ENCODE measurements at places on chromosomes 11 and 22.

DNA sequence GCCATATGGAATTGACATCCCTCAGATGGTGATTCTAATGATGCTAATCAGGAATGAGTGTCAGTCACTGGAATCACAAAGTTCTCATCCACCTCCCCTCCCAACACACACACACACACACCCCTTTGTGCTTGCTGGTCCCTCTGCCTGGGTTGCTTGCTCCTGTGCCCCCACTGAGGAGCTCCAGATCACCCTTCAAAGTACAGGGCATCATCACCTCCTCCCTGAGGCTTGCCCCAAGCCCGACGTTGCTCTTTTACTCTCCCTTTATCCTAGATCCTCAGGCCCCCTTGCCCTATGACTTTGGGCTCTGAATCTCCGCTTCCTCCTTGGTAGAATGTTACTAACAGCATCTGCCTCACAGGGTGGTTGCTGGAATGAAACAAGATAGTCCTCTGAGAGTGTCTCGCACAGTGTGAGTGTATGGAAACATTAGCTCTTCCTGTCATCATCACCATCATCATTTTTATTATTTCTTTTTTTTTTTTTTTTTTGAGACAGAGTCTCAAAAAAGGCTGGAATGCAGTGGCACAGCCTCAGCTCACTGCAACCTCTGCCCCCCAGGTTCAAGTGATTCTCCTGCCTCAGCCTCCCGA lies 3.4 kb downstream of the TOM1 start:
- no peak for DNase-seq

DNA sequence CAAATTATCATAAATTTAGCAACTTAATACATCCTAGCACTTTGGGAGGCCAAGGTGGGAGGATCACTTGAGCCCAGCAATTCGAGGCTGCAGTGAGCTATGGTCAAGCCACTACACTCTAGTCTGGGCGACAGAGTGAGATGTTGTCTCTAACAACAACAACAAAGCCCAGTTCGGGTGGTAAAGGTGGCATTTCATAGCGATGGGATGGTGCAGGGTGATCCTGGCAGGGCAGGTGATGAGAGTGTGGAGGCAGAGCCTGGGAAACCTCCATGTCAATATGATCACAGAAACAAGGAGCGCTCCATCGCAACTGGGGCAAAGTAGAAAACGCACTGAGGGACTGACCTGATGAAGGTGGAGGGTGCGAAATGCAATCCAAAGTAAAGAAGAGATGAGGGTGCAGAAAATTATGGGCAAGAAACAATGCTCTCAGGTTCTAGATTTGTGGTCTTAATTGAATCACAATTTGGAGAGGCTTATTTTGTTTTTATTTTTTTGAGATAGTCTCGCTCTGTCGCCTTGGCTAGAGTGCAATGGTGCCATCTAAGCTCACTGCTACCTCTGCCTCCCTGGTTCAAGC lies 32.8 kb upstream of the CLDN5 start:
- no peak for DNase-seq

DNA sequence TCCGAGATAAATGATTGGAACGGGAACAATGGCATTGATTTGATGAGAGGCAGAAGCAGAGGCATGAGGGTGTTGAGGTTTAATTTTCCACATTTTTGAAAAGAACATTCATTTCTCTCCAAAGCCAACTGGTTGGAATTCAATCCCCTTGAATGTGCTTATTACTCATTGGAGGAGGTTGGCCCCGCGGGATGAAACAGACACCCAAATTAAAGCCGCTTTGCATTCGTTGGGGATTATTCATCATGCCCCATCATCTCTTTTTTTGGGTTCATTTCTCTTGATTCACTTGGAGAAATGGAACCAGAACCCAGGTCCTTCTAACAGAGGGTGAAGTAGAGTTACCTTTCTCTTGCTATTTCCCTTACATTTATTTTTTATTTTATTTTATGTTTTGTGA lies 47.6 kb upstream of the PARVG start:
- DNase-seq: no peak

GRCh38 chr11:134045799-134046635 lies 22.9 kb upstream of the JAM3 start:
- no peak for DNase-seq

DNA sequence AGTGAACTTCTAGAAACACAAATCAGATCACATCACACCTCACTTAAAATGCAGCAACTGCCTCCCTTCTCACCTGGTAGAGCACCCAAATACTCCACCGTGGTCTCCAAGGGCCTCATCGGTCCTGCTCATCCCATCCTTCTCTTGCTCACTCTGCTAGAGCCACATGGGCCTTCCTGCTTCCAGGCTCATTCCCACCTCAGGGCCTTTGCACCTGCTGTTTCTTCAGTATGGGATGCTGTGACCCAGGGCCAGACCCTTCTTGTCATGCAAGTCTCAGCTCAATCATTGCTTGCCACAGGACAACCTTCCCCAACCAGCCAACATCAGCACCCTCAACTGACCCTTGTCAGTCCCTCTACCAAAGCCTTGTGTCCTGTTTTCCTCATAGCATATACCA lies 124.9 kb downstream of the GALNT18 start:
- no peak for DNase-seq

GRCh38 chr11:726278-727220 lies 20.5 kb downstream of the EPS8L2 start:
- DNase-seq: no peak

- DNase-seq: no peak
Measured at GRCh38 chr22:27538666-27539065, 262.9 kb downstream of the MN1 start.

GRCh38 chr11:70660889-70661197 lies 262.5 kb downstream of the CTTN start:
- DNase-seq: no peak

DNA sequence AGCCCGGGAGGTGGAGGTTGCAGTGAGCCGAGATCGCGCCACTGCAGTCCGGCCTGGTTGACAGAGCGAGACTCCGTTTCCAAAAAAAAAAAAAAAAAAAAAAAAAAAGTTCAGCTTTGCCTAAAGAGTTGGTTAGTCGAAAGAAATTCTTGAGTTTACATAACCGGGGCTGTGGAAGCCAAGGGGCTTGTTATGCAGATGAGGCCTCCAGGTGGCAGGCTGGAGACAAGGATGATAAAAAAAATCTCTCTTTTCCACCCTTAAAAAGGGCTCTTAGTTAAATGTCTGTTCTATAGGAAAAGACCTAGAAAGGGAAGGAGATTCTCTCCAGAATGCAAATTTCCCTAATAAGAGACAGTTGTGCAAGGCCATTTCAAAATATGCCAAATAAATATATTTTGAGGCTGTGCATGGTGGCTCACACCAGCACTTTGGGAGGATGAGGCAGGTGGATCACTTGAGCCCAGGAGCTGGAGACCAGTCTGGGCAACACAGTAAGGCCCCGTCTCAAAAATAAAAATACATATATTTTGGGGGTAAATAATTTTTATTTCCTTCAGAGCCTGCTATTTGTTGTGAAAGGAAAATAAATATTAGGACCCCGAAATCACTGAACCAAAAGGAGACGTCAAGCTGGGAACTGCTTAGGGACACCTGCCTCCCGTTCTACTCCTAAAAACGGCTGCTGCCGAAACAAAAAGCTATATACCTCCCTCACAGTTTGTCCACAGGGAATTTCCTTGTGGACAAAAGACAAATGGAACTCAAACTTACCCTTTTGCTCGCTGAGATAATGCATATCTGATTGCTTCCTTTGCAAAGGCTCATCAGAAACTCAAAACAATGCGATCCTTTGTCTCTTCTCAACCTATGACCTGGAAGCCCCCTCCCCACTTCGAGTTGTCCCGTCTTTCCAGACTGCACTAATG lies 2.4 kb upstream of the IFITM2 start:
- DNase-seq: peak; percentile 51

- DNase-seq: no peak
Measured at GRCh38 chr11:17876827-17877226, 136.0 kb downstream of the SERGEF start.

- DNase-seq: peak; percentile 71
Measured at GRCh38 chr22:31970490-31971444, 26.4 kb downstream of the YWHAH start.

- no peak for DNase-seq
Measured at GRCh38 chr22:45200860-45201511, 37.3 kb downstream of the NUP50 start.

DNA sequence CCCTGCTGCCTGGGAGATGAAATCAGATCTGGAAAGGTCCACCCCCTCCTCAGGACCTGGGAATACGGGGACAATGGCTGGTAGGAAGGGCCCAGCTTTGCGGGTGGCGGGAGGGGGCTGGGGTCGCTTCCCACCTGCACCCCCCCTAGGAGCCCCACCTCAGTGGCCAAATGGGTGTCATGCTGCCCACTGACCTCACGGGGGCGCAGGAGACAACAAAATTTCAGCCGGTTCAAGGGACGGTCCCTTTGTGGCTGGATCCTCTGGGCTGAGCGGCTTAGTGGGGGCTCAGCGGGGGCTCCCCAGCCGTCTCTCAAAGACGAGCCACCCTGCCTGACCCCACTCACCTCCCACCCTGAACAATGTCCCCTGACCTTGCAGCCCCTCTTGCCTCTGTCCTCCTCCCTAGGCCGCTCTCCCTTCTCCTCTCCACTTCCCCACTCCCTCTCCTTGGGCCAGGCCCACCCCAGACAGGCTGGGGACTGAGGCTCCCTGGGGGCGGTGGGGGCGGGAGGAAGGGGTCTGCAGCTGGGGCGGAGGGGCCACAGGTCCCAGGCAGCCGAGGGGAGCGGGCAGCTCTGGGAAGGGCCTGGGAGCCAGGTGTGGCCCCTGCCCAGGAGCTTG lies 39.3 kb upstream of the H19 start:
- no peak for DNase-seq

GRCh38 chr11:131695889-131696429 lies 325.5 kb downstream of the NTM start:
- no peak for DNase-seq

GRCh38 chr11:115325523-115325922 lies 178.7 kb downstream of the CADM1 start:
- DNase-seq: no peak

DNA sequence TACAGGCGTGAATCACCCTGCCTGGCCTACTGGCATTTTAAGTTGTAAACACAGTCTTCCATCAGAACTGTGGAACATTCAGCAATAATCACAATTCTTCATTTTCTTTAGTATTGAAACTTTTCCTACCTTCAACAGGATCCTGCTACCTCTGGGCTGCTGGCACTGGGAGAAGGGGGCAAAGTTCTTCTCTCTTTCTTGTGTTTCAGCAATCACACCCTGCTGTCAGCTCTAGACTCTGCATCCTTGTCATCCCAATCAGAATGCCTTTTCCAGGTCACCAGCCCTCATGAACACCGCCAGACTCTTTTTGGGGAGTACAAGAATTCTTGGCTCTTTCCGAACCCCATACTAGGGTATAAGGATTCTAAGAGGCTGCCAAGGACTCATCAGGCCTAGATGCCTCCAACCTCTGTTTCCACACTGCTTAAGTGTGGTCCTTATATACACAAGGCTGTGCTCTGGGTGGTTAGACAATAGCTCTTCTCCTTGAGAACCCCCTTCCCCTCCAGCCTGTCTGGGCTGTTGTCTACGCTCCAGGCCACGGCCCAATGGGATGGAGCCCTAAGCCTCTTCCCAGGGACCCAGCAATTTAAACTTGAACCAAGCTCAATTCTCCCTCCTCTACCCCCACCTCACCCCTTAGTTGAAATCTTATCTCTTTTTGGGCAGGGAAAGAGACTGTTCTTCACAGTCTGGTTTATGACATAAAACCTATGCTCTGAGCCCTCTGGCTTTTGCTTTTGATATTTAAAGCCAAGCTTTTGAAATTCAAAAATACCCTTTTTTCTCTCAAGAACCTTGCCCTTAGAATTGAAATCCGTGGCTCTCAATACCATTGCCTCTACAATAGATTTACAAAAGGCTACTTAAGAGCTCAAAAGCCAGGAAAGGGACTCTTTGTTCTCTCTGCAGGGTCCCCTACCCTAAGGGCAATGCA lies 327.4 kb downstream of the BUD13 start:
- no peak for DNase-seq

DNA sequence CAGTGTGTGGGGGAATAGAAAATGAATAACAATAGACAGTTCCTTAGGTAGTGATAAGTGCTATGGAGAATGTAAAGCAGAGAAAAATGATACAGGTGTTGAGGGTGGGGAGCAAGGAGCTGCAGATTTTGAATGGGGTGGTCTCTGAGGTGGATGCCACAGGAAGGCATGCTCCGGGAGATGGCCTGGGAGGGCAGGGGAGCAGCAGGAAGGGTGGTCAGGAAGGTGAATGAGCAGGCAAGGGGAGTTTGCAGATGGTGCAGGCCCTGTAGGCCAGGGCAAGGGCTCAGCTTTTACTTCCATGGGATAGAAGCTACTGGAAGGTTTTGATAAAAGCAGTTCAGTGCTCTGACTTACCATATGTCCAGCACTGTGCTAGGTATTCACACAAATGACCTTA lies 44.8 kb downstream of the FDX1 start:
- no peak for DNase-seq

DNA sequence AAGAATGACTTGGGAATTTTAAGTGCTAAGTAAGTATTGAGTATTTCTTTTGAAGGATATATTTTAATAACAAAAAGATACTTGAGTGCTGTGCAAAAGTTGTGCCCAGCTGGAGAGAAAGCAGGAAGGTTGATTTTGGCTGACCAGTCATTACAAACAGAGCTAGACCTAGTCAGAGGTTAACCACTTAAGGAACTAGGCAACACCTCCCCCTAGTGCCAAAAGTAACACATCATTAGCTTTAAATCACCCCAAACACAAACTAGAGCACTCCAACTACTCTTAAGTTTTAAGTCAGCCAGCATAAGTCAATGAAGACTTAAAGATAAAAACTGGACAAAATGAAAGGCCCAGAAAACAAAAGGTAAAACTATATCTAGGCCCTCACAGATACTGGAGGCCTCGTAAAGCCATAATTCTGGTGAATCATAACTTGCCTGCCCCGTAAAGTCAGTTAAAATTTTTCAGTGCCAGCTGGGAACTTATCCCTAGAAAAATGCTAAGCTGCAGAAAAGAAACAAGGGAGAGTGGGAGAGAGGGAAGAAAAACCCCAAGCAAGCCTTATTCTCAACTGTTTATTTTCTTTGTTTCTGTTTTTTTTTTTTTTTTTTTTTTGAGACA lies 4.6 kb downstream of the TMEM9B start:
- DNase-seq: no peak

DNA sequence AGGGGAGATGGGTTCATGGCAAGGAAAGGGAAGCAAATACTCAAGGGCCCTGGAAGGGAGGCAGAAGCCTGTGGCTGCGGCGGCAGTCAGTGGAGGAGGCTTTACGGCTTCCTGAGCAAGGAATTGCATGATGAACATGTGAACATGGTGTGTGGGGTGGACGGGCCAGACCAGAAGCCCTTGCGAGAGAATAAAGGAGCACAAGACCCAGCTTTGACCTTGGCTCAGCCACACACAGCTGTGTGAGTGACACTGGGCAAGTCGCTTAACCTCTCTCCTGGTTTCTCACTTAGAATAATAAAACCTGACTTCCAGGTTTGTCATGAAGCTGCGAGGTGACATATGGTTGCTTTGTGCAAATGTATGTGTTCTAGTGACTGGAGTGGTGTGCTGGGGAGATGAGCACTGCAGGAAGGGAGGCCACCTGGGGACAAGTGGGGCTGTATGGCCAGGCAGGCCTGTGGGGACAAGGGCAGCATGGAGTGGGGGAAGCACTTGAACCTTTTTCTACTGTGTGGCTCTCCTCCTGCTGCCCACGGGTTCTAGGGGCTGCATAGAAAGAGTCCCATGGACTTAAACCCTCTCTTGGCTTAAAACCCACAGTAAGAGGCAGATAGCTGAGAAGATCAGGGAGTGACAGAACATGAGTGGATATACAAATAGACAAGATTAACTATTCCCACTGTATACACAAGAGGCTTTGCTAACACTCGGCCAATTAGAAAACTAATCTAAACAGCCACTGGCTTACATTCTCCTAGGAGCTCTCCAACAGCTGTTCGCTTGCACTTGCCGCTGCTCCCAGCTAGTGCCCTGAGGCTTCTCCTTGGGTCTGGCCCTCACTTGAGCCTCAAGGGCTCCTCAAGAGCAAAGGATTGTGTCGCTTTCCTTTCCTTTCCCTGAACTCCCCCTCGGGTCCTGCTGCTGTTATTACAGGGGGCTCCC lies 67.3 kb upstream of the CDON start:
- no peak for DNase-seq
